Astrocyte of the spinal cord (primary cell): ENCODE measurements at places on chromosomes 7 and 10.

DNA sequence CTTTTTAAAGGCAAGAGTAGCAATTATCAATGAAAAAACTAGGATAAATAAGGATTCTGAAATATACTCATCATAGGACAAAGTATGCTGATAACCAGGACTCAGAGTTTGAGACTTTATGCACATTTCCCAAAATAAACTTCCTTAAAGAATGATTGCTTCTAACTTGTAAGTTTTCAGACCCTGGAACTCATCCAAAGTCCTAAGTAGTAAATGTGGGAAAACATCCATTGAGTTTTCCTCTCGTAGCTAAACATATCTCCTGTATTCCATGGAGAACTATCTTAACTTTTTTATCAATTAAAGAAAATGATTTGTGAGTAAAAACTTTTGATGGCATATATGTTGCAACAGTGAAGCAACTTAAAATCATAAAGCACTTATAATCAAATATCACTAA is 285.2 kb upstream of the KLF6 start:
- DNase-seq: no peak

GRCh38 chr10:113129117-113129516 is 179.1 kb downstream of the TCF7L2 start:
- DNase-seq: no peak

- no peak for DNase-seq
These were observed 58.5 kb upstream of the UBE3C start for GRCh38 chr7:157080111-157080730.

GRCh38 chr10:79223091-79224048 is 123.9 kb upstream of the PPIF start:
- peak; percentile 69 for DNase-seq

GRCh38 chr10:112461029-112461887 is 14.2 kb downstream of the VTI1A start:
- DNase-seq: peak; percentile 46

DNA sequence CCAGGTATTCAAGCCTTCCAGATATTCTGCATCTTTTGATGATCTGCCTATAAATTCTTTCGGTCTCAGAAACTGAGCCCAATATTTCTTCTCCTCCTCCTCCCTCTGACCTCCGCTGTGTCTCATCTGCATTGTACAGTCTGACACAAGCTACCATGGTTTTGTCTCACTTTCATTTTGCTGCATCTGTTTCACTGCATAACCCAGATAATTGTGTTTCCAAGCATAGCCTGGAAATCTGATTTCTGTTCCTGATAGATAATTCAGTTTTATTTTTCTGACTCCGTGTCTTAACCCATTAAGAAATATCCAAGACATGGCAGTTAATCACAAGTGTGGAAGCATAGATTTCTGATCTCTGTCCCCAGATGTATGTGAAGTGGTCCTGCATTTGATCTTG is 374.2 kb upstream of the SEMA3A start:
- no peak for DNase-seq

GRCh38 chr10:31554556-31554955 is 235.5 kb downstream of the ZEB1 start:
- DNase-seq: peak; percentile 81

DNA sequence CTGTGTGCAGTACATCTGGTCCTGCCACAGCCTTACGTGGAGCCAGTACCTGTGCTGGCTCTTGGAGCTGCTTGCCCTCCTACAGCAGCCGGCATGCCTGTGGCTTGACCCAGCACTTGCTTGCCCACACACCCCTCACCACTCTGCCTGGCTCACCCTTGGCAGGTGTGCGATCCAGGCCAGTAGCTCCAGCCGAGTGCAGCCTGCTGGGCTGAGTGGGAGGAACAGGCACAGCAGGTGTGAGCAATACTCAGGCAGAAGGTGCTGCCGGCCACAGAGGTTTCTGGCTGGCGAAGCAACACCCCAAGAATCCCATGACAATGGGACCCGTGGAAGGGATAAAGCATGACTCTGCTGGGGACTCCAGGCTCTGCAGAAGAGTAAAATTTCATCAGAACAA is 173.5 kb upstream of the ADCY1 start:
- no peak for DNase-seq

DNA sequence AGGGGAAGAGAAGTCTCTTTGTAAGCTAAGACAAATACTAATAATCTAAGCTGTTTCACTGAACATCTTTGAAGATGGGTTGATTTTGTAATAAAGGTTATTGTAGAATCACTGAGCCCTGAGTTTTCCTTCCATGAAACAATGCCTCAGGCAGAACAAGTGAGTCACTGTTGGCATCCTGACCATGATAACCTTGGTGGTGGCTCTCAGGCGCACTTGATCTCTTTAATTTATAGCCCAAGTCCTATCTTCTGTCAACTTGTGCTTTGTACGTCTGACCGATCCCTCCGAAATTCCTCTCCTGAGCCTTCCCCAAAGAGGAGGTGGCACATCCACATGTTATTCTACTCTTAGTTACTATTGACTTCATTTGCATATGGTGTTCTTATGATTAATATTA is 812.9 kb downstream of the REEP3 start:
- DNase-seq: no peak

GRCh38 chr7:158531661-158532060 is 56.0 kb downstream of the PTPRN2 start:
- DNase-seq: no peak

DNA sequence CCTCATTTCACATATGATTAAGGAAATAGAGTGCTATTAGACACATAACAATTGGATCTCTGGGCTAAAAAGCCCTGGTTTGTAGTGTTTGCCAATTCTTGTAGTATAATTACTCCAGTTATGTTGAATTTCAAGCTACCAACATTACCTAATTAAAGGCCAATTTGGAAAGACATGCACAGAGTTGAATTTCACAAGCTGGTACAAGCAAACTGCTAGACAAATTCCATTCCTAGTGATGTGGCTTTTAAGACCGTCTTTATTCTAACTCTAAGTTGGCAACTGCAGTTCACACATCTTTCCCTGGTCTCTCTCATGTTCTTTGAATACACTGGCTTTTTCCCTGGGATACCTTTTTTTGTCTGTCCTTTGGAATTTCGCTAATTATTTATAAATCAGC is 384.1 kb upstream of the CNTNAP2 start:
- DNase-seq: no peak

DNA sequence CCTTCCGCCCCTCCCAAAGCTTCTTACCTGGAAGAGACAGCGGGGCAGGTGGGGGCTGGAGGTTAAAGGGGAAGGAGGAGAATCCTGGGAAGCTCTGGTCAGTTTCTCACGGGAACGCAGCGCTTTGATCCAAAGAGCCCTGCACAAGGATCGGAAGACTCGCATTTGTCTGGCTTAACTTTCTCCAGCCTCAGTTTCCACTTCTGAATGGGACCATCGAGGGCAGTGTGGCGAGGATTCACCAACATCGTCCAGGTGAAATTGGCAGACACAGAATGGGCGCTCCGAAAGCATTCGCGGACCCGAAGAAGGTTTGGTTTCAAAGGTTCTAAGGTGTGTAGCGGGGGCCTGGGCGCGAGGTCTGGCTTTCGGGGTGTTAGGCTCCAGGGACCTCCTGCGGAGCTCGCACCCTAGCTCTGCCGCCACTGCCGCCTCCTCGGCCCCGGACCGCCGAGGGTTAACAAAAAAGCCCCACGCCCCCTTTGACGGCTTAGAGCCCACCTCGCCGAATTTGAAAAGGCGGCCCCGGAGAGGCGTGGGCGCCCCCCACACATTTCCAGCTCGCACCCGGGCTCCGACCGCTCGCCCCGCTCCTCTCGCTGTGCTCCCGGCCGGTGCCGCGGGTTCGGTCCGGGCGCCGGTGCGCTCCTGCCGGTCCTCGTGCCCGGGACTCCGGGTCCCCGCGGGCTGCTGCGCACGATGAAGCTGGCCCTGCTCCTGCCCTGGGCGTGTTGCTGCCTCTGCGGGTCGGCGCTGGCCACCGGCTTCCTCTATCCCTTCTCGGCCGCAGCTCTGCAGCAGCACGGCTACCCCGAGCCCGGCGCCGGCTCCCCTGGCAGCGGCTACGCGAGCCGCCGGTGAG is at the start of gene COL26A1:
TSS of gene COL26A1 (plus strand) at position 542 of the 862 bp plus-strand sequence. CDS start at position 700, 158 bp downstream.
- DNase-seq: no peak

DNA sequence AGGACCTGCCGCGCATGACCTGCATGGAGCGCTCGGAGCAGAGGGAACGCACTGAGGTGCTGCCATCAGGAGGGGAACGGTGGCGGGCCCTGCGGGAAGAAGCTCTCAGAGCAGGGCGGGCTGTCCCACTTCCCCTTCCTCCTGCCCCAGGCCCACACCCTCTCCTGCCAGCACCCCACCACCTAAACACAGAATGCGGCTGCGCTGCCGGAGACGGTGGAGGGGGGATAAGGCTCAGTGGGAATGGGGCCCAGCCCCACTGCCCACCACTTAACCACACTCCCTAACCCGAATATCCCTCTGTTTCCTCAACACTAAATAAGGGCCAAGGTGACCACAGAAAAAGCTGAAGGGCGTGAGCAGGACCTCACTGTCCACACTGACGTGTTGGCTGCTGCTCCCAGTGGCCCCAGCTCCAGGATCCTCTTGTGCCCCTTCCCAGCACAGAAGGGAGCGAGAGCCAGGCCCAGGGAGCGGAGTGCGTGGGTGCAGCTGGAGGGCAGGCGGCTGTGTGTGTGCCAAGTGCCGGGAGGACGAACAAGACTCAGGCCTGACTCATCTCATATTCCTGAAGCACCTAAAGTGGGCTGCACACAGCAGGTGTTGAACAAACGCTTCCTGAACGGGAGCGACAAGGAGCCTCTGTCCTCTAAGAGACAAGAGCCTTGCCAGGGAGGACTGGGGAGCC is 116.8 kb downstream of the MAD1L1 start:
- DNase-seq: peak; percentile 70

DNA sequence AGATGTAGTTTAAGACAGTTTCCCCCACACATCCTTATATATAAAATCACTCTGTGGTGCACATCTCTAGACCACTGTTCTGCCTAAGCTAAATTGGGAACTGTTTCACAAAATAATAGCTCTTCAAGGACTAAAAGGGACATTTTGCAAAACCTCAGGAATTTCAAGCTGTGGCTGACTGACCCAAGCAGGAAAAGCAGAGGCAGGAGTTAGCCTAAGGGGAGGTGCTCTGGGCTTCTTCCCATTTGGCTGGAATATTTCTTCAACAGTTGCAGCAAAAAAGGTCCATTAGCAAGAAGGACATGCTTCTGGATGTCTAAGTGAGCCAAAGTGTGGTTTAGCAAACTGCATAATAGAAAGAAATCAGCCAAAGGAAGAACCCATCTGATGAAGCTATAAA is 551.2 kb upstream of the ANKRD30A start:
- DNase-seq: peak; percentile 58

GRCh38 chr7:106462365-106462859 is 177.6 kb upstream of the NAMPT start:
- peak; percentile 72 for DNase-seq

GRCh38 chr7:78092331-78092730 is 293.8 kb downstream of the PHTF2 start:
- DNase-seq: no peak

- peak; percentile 86 for DNase-seq
These were observed 5.5 kb downstream of the SKIDA1 start for GRCh38 chr10:21519941-21520436.

DNA sequence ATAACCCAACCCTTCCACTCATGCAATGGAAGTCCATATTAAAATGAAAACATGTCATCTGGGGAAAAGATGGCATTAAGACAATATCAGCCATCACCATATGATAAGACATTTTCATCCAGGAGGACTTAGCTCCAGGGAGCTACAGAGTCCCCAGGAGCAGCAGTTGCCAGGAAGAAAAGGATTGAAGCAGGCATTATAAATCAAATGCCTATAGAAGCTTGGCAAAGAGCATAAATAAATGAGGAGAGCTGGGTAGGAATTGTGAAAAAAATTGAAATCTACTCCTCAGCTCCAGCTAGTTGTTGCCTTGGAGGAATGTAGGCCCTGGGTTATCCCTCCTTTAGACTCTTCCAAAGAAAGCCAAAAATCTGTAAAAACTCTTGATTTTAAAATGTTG is 42.5 kb downstream of the FAM13C start:
- DNase-seq: no peak

DNA sequence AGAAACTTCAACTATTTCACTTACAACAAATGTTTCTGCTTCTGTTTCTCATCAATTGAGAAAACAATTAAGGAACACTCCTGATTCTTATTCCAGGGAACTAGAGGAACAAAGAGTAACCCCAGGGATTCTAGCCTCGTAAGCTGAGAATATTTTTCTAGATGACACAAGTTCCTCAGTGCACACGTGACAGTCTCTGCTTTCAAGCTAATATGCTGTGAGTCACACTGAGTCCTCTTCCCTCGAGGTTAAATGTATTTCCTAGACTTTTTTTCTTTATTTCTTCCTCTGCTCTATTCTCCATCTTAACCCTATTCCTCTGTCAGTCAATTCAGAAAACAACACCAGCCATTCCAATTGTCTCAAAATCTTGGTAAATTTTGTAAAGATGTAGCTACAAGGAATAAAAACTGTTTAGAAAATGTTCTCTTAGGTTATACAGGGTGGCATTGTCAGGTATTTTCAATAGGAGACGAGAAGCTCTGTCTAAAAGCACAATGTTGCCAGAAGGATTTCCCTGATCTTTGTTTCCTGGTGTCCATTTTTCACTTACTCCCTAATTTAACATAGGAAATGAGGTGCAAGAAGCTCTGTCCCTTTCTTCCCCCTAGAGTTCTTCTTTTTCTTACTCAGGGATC is 5.8 kb upstream of the C1GALT1 start:
- peak; percentile 92 for DNase-seq

DNA sequence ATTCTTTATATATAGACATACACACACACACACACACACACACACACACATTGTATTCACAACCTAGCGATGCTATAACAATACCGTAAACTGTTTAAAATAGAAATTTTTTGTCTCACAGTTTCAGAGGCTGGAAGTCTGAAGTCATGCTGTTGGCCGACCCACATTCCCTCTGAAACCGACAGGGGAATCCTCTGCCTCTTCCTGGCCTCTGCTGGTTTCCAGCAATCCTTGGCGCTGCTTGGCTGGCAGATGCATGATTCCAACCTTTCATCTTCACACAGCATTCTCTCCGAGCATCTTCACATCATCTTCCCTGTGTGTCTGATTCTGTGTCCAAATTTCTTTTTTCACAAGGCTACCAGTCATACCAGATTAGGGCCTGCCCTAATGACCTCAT is 94.8 kb downstream of the CCDC71L start:
- no peak for DNase-seq

DNA sequence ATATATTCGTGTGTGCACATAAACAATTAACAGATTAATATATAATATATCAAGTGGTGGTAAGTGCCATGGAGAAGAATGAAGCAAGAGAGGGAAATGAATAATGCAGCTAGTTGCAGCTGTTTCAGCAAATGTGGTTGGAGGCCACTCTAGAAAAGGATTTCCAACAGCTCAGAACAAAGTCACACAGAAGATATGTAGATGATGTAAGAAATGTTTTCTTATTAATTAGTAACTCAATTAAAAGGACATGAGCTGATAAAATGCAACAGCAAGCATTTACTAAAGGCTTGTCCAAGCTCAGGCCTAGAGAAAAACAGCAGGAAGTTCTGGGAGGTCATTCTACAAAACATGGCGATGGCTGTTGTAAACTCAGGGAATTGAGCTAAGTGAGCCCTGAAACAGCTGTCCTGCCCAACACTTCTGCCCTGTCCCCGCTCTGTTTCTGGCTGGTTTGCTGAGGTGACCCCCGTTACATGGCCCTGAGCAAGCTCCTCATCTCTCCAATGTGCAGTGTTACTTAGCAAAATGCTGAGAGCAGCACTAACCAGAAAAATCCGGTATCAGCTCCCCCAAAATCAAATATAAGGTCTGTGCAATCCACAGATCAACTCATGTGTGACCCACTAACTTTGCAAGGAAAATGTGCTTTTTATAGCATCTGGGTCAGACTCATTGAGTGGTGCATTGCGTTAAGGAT is 23.4 kb upstream of the C10orf67 start:
- DNase-seq: no peak

- DNase-seq: no peak
These were observed 95.4 kb downstream of the HIBADH start for GRCh38 chr7:27567266-27567665.
